ENCODE measurements at places on chromosomes 2 and 18. TPM values are rescaled to one million over a fixed set of nuclear protein-coding genes. Genes with fewer than 3 reads are reported as not detected.

DNA sequence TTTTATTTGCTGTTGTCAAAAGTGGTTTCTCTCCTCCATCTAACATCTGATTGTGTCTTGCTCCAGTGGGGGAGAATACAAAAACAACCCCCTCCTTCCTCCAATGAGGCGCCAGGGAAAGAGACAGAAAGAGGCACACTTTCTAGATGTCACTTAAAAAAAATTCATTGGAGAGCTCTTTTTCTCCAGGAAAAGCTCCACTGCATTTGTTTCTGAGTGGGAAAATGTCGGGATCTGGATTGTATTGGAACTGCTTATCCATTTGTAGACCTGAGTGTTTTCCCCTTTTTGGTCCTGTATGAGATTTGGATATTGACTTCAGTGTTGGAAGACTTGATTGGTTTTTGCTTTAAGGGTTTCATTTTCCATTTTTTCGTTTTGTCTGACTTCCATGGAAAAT is 995 bp downstream of the MBD5 start:
- no peak for DNase-seq

DNA sequence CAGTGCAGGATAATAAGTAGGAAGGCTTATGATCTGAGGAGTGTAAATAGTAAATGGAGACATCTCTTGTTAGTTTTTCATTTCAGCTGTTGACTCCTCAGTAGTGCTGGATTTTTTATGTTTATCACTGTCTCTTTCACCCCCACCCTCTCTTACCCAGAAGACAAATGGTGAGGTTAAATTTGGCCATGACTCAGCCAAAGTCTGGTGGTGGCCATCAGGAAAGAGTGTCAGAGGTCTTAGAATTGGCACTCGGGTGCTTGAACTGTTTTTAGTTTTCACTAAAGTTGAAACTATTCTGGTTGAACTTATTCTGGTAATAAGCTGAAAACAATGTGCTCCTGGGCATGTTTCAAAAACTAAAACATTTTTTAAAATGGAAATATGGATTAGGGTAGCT is 123.3 kb downstream of the FHOD3 start:
- no peak for DNase-seq

GRCh38 chr2:55010149-55010591 is 40.1 kb downstream of the RTN4 start:
- DNase-seq, result no peak

GRCh38 chr2:189095101-189095500 is 84.5 kb downstream of the COL5A2 start:
- no peak for DNase-seq

DNA sequence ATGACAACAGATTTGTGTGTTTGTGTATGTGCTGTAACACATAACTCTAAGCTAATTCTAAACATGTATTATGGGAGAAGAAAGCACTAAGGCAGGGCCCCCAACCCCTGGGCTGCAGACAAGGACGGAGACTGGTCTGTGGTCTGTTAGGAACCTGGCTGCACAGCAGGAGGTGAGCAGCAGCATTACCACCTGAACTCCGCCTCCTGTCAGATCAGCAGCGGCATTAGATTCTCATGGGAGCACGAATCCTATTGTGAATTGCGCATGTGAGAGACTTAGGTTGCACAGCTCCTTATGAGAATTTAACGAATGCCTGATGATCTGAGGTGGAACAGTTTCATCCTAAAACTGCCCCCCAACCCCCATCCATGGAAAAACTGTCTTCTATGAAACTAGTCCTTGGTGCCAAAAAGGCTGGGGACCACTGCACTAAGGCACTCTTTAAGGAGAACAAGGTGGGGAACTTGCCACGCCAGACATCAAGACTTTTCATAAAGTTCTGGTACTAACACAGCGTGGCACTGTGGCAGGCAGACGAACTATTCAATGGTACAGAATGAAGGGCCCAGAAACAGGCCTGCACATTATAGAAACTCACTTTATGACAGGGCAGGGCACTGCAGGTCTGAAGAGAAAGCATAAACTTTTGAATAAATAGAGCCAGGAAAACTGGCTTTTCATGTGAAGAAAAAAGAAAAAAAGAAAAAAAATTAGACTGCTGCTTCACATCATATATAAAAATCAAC is 14.0 kb downstream of the REEP1 start:
- no peak for DNase-seq

DNA sequence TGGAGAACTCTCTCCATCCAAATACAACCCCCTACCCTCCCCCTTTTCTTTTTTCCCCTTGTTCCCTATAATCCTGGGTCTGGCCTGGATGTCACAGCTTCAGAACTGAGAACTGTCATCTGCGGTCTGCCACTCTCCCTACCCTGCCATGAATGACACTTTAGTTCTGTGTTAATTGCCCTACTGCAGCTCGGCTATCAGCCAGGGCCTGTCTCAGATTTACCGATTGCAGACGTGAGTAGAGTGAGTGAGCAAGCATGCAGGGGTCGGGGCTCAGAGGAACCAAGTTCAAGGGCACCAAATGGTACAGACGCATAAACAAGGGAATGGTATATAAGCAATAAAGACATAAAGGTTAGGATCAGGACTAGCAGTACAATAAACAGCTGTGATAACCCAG is 967.8 kb downstream of the BCL11A start:
- no peak for DNase-seq

DNA sequence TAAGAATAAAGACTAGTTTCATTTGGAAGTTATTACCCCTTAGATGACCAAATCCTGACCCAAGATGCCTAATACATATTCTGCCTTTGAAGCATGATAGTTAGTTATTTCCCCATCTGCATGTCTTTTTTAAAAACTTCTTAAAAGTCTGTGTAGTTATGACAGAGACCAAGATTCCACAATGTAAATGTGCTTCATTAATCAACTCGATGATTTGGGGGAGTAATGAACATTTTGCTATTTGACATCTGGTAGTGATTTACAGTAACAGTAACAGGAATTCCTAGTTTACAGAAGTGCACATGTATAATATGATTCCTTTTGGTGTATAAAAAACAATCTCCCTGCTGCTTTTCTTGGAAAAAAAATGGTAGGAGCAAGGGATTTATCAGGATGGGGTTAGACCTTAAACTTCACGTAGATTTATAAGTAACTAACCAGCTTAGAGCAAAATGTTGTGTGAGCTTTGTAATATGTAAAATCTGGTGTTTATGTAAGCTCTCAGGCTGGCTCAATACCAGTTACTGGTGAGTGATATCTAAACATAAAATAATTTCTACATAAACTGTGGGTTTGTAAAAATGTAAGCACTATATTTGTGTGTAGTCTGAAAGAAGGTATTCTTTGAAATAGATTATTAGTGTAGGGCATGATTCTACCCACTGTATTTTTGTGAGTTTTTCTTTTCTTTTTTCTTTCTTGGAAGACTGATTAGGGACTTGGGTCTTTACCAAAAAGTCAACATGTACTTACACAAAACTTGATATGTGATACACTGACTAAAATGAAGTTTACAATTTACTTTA is 641.6 kb downstream of the EPHA4 start:
- no peak for DNase-seq

DNA sequence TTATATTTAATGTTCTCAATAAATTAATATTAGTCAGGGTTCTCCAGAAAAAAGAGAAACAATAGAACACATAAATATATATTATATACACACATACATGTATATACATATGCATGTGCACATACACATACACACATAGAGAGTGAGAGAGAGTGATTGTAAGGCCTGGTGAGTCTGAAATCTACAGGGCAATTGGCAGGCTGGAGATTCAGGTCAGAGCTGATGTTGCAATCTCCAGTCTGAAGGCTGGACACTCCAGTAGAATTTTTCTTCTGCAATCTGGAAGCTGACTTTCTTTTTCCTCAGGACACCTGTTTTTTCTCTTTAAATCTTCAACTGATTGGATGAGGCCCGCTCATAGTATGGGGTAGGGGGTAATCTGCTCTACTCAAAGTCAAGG is 3.2 kb downstream of the TMEM182 start:
- DNase-seq, result no peak

DNA sequence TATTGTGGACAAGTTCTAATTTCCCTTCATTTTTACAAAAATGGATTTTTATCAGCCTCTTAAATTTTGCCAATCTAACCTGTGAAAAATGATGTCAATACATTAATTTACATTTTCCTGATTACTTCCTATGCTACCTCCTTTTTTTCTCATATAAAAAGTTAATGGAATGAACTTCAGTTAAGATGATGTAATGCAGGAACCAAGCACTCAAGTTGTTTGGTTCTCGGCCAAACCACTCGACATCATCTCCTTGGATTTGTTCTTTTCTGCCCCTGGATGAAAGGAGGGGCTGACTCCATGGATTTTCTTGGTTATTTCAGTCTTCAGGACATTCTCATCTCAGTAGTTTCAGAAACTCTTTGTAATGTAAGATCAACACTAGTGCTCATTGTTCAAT is 253.1 kb upstream of the NXPH2 start:
- no peak for DNase-seq

DNA sequence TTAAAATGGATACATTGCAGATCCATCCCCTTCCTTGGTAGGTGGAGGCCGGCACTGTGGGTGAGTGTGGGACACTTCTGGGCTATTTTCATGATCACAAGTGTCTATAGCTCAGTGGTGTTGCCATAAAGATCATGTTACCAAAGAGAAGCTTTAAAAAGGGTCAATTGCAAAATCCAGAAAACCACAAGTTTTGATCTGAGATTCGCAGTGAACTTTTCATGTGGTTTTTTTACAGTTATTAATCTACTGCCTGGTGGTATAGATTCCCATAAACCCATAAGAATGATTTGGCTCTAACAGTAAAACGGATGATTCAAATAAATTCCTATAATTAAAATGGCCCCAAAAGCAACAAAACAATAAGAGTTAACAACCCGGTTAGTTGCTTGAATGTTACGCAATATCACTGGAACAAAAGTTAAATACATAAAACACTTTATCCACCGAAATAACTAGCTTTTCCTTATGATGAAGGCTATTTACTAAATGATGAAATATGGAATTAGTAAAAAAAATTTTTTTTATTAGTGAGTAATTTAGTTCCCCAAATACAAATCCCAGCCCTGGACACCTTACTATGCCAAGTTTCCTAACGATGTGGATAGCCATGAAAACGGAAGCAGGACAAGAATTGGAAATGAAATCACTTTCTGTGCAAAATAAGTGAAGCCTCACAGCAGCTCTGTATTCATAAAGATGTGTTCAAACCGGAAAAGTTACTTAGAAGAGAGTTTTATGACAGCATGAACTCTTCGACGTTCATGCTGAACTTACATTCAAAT is 95.6 kb upstream of the THOC1 start:
- DNase-seq, result no peak

DNA sequence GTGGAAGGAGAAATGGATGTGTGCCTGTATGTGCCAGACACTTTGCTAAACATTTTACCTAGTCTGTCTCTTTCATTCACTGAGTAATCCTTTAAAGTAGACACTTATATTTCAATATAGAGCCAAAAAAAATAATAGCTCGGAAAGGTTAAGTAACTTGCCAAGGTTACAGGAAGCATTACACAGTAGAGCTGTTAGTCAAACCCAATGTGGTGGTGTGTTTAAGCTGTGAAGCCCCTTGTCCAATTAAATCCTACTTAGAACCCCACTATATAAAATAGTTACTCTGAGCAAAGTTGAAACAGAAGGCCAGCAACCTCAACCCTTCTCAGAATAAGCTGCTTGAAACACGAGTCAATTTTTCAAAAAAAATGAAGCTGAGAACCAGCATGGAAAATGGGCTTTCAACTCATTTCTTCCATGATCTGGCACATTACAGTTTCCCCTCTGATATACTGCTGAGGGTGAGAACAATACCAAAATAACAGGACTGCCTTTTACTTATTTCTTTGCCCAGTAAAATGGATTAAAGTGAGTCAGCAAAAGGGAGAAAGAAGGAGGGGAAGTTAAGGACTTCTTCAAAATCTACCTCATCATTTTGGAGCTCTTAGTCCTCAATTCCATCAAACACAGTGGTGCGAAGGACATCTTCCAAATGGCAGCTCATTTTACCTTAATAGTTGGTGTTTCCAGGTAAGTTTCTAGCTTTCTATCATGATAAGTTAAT is 7.9 kb downstream of the RDH14 start:
- DNase-seq, result no peak

GRCh38 chr2:153394686-153395085 is 83.9 kb downstream of the RPRM start:
- no peak for DNase-seq

The TMEM247 gene
- polyA plus RNA-seq, result not detected

The CD302 gene
- polyA plus RNA-seq, result 15.4 TPM

The CFAP65 gene
- polyA plus RNA-seq, result 0.73 TPM

The CNGA3 gene
- 0.06 TPM for polyA plus RNA-seq

The ATP6V1B1 gene
- 67.2 TPM for polyA plus RNA-seq

The BOLL gene
- polyA plus RNA-seq, result 0.18 TPM

The RAB6C gene
- 0.91 TPM for polyA plus RNA-seq

Measured in left renal cortex interstitium (tissue), 4 donors.